KG1 (cell line): ENCODE measurements at places on chromosomes 16 and 17.

GRCh38 chr16:56237451-56237930 lies 46.2 kb downstream of the GNAO1 start:
- DNase-seq: no peak

GRCh38 chr17:9205520-9206409 lies 184.5 kb downstream of the NTN1 start:
- DNase-seq: no peak

DNA sequence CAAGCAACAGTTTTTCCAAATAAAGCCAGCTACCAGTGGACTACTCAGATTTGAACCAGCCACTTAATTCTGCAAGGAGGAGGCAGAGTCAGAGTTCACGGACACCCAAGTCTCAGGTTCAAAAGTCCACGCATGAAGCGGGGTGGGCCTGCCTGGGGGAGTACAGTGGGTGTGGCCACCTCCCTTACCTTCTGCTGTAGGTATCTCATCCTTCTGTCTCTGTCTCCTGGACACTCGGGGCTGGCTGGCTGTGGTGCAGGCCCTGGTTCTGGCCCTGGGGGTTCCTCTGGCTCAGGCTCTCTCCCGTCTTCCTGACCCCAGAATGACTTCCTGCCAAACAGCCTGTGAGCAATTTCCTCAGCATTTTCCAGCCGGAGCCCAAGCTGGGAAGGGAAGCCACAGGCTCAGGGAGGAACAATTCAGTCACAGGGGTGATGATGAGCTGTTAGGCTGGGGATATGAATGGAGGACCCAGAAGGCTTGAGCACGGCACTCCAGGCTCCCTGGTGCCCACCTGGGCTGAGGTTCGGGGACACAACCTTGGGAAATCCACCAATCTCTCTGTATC lies 101.9 kb downstream of the LITAF start:
- no peak for DNase-seq

GRCh38 chr16:1903845-1904840 lies 14.1 kb downstream of the HS3ST6 start:
- DNase-seq: no peak

GRCh38 chr17:63095459-63095858 lies 129.4 kb downstream of the TANC2 start:
- no peak for DNase-seq

GRCh38 chr17:57206928-57207327 lies 49.4 kb upstream of the MSI2 start:
- DNase-seq: no peak

- DNase-seq: no peak
These were observed 250.7 kb downstream of the HS3ST3A1 start for GRCh38 chr17:13351046-13351445.

DNA sequence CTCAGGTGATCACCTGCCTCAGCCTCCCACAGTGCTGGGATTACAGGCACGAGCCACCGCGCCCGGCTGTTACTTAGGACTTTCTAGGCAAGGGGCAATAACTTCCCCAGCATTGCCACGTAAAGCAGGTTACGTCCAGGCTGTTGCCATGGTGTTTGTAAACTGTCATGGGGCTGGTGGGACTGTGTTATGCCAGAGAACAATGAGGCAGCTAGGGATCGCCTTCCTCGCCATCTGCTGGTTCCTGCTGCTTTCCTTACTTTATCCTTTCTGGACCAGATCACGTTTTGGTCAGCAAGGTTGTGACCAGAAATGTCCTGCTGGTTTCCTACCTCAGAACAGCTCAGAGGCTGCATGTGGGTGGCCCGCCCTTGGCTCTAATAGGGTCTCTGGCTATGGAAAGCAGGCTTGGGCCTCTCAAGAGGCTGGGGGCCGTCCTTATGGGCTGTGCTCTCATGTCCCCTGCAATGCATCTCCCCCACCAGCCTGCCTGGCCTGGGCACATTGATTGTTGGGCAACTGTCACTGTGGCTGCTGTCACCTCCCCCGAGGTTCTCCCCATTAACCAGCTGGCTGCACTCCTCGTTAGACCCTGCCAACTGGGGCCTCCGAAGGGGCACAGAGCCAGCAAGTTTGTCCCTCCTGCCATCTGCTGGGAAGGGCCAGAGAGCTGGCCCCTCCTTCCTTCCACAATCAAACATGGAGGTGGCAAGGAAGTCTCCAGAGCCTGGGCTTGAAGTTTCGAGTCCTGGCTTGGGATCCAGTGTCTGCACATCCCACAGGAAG lies 28.2 kb upstream of the ZC3H18 start:
- no peak for DNase-seq

GRCh38 chr17:81416612-81417011 lies 21.4 kb downstream of the BAHCC1 start:
- no peak for DNase-seq

- DNase-seq: no peak
These were observed 56.5 kb upstream of the ERN1 start for GRCh38 chr17:64186171-64187092.

DNA sequence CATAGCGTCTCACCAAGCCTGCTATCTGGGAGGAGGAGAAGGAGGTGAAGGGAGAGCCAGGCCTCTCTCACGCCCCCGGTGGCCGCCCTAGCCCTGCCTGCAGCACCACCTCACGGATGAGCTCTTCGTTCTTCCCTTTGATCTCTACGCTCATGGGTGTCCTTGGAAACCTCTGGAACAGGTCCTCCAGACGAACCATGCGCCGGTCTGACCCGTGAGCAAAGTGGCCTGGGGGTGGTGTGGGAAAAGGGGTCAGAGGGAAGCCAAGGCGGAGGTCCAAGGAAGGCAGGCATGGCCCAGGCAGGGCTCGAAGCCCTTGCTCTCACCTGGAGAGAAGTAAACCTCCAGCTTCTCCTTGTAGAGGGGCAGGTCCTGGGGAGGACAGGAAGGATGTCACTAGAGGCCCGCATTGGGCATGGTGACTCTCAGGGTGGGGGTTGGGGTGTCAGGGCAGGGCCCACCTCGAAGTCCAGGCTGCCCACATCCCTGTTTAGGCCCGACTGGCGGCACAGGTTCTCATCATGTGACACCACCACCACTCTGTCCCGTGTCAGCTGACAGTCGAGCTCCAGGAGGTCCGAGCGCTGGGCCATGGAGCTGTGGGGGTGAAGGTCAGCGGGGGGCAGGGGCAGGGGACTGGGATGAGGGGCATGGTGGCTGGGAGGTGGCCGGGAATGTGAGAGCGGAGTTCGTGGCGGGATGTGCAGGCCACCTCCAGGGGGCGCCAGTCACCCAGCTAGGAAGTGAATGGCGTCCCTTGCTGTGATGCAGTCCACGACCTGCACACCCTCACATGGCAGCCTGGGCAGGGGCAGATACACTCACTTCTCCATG lies 923 bp downstream of the GDPD3 start:
- DNase-seq: no peak

- no peak for DNase-seq
These were observed 1.0 kb downstream of the HS3ST3A1 start for GRCh38 chr17:13600475-13601321.

DNA sequence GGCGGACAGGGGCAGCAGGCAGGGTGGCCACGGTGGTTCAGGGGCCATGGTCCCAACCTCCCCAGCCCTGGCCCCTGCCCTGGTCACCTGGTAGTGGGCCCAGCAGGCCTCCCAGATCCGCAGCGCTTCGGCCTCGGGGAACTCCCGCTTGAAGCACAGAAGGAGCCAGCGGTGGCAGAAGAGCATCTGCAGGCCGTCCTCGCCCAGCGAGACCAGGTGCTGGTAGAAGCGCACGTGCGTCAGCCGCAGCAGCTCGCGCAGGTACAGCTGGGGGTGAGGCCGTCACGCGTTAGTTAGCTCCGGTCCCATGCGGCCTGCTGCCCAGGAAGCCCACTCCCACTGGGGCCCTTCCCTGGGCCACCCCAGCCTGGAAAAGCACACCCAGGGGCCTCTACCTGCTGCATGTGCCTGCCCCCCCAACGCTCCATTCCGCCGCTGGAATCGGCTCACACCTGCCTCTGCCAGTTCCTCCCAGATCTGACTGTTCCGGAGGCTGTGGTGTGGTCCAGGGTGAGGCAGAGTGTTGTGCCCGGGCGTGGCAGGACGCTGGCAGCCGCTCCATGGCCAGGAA lies 90.8 kb downstream of the TBC1D16 start:
- DNase-seq: no peak

DNA sequence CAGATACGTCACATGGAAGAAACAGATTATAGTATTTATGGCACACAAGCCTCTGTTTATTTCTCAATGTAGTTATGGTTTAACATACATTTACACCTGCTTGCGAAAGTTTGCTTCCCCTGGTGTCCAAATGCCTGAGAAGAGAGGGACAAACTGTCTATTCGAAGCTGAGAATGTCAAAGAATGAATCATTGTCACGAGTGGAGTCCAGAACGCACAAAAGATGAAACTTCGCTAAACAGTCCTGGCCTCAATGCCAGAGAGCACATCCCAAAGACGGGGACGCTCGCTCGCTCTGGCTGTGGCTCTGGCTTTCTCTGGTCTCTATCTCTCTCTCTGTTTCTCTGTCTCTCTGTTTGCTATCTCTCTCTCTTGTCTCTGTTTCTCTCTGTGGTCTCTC lies 298.8 kb downstream of the FOXL1 start:
- no peak for DNase-seq

- DNase-seq: no peak
These were observed 2.3 kb downstream of the DLX4 start for GRCh38 chr17:49971199-49971847.

DNA sequence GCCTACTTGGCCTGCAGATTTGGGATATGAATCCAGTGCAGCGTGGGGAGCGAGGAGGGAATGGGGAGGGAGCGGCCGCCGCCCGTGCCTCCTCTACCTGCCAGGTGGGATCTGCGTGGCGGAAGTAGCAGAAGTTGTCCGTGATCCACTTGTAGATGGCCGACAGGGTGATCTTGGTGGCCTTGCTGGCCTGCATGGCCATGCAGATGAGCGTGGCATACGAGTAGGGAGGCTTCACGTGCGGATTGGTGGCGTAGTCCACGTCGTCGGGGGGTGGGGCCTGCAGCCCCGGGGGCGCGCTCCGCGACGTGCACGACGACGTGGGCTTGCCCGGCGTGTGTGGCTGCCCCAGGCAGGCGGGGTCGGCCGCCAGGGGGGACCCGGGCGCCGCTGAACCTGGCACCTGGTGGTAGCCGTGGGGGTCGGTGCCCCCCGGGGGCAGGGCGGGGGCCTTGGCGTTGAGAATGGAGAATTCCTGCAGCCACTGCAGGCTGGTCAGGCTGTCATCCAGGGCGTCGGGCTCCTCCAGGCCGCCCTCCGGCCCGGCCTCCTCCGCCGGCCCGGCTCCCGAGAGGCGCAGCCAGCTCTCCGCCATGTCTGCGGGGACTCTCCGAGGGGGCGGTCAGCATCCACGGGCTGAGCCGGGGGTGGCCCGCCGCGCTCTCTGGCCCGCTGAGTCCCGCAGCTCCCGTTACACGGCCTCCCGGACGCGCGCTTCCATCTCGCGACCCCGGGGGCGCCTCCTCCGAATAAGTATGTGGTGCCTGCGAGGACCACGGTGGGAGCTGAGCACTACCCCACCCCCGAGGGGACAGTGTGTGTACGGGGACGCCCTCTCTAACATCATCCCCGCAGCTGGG lies 1.0 kb downstream of the FOXJ1 start:
- no peak for DNase-seq

DNA sequence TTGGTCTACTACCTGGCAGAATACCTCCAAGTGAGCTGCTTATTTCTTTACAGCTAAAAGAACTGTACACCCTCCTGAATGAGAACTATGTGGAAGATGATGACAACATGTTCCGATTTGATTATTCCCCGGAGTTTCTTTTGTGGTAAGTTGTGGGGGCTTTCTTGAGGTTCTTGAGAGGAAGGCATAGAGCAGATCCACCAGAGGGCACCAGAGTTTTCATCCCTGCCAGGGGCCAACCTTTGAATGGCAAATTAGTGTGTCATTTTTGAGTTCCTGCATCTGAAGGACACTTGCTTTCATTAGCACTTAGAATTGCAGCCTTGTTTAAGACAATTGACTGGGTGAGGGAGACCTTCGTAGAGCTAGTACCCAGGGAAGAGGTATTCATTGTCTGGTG lies 35.0 kb downstream of the NMT1 start:
- no peak for DNase-seq

DNA sequence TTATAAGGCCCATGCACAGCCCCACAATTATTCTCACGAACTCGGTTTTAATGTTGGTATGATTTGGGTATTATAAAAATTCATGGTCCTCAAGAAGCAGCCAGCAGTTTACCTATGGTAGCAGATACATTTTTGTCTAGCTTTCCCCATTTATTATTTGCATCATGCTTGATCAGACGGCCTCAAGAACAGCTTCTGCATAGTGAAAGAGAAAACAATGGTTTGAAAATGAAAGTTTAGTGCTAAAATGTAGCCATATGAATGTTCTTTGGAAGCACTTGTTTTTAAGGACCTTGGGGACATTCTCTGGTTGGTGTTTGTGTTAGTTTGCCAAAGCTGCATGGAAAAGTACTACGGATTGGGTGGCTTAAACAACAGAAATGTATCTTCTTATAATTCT lies 72.4 kb upstream of the CPHXL start:
- no peak for DNase-seq

DNA sequence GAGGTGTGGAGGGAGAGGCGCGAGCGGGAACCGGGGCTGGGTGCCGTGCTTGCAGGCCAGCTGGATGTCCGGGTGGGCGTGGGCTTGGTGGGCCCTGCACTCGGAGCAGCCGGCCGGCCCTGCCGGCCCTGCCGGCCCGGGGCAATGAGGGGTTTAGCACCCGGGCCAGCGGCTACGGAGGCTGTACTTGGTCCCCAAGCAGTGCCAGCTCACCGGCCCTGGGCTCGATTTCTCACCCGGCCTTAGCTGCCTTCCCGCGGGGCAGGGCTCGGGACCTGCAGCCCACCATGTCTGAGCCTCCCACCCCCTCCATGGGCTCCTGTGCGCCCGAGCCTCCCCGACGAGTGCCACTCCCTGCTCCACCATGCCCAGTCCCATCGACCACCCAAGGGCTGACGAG lies 24.7 kb upstream of the GPATCH8 start:
- no peak for DNase-seq

DNA sequence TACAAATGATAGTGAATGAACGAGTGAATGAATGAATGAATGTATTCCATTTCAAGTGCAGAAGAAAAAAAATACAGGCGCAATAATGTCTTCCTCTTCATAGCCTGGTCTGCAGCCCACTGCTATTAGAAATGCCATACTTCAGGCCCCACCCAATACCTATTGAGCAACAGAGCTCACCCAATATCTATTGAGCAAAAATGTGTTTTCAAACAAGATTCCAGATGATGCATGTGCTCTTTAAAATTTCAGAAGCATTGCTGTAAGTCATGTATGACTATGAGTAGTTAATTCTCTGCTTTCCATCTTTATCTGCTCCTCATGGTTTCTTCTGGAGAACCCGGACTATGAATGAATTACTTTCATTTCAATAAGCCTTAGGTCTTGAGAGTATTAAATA lies 308.2 kb downstream of the XYLT1 start:
- no peak for DNase-seq

- peak; percentile 88 for DNase-seq
These were observed 8.1 kb upstream of the KIFC3 start for GRCh38 chr16:57810197-57811031.

GRCh38 chr16:10200637-10201586 lies 18.7 kb upstream of the GRIN2A start:
- no peak for DNase-seq

- DNase-seq: no peak
These were observed 110.1 kb downstream of the XYLT1 start for GRCh38 chr16:17360693-17361122.

- no peak for DNase-seq
These were observed 4.0 kb upstream of the GGNBP2 start for GRCh38 chr17:36540696-36541095.

- DNase-seq: no peak
These were observed 65.4 kb downstream of the MRC2 start for GRCh38 chr17:62692721-62693431.
